ENCODE measurements at places on chromosomes 3 and 15. TPM values are rescaled to one million over a fixed set of nuclear protein-coding genes. Genes with fewer than 3 reads are reported as not detected.
A peak's percentile ranks its signal among the peaks of the same experiment; 100 is the strongest.

GRCh38 chr3:196611761-196612483 lies 27.6 kb upstream of the NRROS start:
- no peaks in the 10 kb centered on the region for H3K36me3 ChIP-seq
- H3K4me3 ChIP-seq: no peak overlapping the region
- H3K4me1 ChIP-seq: peaks cover 31% of the 10 kb centered on the region
- H3K27me3 ChIP-seq: no peaks in the 10 kb centered on the region
- no peak overlapping the region for H3K27ac ChIP-seq

SAXO2 gene
- total RNA-seq: 18.7 TPM

DNA sequence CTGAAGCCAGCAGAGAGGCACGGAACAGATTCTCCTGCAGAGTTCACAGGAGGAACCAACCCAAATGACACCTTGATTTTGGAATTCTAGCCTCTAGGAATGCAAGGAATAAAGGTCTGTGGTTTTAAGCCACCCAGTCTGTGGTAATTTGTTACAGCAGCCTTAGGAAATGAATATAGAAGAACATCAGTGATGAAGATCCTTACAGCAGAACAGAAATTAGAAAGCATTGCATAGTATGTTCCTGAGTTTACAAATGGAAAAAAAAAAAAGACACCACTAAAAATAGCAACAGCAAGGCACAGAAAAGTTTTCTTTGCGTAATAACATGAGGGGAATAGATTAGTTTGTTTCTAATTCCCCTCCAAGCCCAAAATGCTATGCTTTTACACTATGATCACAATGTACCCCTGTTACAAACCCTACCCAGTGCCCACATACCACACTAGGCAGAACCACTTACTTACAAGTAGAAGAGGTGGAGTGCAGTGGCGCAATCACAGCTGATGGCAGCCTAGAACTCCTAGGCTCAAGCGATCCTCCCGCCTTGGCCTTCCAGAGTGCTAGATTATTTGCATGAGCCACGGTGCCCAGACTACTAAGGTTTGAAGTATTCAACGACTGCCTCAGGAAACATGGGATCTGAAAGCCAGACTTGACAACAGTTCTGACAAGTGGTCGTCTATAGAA lies 84.3 kb downstream of the SHQ1 start:
- H3K27ac ChIP-seq: no peak overlapping the region
- peaks cover 5% of the 10 kb centered on the region for H3K36me3 ChIP-seq
- H3K4me3 ChIP-seq: no peak overlapping the region
- no peak for DNase-seq

NRG4 gene
- not detected for total RNA-seq

TMEM207 gene
- not detected for total RNA-seq

- peaks cover 69% of the 10 kb centered on the region for H3K36me3 ChIP-seq
- H3K27ac ChIP-seq: no peak overlapping the region
- DNase-seq: no peak
- no peak overlapping the region for H3K4me3 ChIP-seq
- H3K27me3 ChIP-seq: no peaks in the 10 kb centered on the region
Measured at GRCh38 chr15:75360391-75360790, 8.0 kb downstream of the MAN2C1 start.

DNA sequence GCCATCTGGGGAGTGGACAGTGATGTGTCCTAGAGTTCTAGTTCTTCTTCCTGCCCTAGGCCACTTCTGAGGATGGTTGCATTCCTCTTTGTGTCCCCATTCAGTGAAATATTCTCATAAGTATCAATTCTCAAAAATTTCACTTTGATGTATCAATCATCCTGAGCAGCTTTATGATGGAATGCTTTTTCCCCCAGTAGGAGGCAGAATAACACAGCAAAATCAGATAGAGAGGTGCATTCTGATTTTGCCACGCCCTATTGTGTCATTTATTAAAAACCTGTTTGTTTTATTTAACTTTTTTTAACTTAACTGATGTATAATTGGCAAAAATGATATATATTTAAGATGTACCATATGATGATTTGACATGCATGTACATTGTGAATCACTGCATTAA lies 656.0 kb upstream of the GRM7 start:
- H3K36me3 ChIP-seq: no peaks in the 10 kb centered on the region
- no peaks in the 10 kb centered on the region for H3K27me3 ChIP-seq
- no peak overlapping the region for H3K4me3 ChIP-seq
- no peak for DNase-seq
- H3K27ac ChIP-seq: no peak overlapping the region

DNA sequence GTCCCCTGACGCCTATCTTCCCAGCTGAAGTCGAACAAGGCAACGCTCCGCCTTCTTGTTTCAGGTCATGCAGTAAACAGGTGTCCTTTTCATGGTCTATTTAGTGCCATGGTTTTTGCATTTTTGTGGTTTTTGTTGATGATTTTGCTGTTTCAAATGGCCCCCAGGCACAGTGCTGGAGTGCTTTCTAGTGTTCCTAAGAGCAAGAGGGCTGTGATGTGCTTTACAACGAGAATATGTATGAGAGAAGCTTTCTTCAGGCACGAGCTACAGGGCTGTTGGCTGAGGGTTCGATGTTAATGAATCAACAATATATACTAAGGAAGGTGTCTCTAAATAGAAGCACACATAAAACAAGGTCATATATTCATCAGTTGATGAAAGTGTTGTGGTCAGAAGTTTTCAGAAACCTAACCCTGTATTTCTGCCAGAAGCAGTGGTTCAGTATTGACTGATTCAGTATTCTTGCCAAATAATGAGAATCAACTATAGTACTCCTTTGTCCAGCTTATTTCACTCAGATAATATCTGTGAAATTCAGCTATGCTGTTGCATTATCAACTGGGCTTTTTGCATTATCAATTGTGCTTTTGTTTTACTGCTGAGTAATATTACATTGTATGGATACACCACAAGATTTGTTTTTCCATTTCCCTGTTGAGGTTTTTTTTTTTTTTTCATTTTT lies 18.5 kb downstream of the LIMD1 start:
- no peak for DNase-seq
- peaks cover 6% of the 10 kb centered on the region for H3K36me3 ChIP-seq
- H3K27me3 ChIP-seq: no peaks in the 10 kb centered on the region
- H3K4me3 ChIP-seq: no peak overlapping the region
- H3K4me1 ChIP-seq: peaks cover 54% of the 10 kb centered on the region

DNA sequence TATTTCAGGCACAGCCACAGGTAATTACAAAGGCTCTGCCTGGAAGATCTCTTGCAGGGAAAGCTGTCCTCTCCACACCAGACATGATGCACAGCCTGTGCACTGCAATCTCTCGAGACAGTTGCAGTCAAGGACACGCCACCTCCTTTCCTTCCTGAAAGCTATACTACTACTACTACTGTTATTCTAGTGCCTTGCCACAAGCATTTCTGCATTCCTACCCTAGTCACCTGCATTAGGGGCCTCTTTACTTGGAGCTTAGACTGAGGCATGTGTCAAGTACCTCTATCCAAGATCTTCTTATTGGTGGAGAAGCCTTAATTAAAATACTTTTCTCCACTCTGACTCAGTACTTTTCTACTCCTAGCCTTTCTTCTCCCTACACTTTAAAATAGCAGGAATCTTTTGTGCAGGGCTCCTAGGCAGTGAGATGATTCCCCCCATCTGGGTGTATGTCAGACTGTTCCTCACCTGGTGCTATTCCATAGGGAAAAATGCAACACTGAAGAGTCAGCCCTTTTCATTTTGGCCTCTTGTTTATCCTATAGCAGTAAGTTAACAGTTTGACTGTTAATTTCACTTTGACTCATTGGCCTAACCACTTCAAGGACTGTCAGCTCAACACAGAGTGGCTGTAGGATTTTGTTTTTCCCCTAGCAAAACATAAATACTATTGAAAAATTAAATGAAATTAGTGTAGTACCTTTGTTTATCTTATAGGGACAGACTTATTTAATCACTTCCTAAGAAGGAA lies 78.9 kb downstream of the ESYT3 start:
- DNase-seq: no peak
- no peaks in the 10 kb centered on the region for H3K27me3 ChIP-seq
- peaks cover 13% of the 10 kb centered on the region for H3K36me3 ChIP-seq
- no peaks in the 10 kb centered on the region for H3K4me1 ChIP-seq
- no peak overlapping the region for H3K27ac ChIP-seq
- no peak overlapping the region for H3K4me3 ChIP-seq

GRCh38 chr3:4380013-4380412 lies 76.8 kb downstream of the SETMAR start:
- H3K27ac ChIP-seq: no peak overlapping the region
- H3K27me3 ChIP-seq: no peaks in the 10 kb centered on the region
- peaks cover 16% of the 10 kb centered on the region for H3K36me3 ChIP-seq
- H3K4me3 ChIP-seq: no peak overlapping the region
- no peak for DNase-seq
- no peaks in the 10 kb centered on the region for H3K4me1 ChIP-seq

MRPS22 gene
- total RNA-seq: 41.5 TPM

DNA sequence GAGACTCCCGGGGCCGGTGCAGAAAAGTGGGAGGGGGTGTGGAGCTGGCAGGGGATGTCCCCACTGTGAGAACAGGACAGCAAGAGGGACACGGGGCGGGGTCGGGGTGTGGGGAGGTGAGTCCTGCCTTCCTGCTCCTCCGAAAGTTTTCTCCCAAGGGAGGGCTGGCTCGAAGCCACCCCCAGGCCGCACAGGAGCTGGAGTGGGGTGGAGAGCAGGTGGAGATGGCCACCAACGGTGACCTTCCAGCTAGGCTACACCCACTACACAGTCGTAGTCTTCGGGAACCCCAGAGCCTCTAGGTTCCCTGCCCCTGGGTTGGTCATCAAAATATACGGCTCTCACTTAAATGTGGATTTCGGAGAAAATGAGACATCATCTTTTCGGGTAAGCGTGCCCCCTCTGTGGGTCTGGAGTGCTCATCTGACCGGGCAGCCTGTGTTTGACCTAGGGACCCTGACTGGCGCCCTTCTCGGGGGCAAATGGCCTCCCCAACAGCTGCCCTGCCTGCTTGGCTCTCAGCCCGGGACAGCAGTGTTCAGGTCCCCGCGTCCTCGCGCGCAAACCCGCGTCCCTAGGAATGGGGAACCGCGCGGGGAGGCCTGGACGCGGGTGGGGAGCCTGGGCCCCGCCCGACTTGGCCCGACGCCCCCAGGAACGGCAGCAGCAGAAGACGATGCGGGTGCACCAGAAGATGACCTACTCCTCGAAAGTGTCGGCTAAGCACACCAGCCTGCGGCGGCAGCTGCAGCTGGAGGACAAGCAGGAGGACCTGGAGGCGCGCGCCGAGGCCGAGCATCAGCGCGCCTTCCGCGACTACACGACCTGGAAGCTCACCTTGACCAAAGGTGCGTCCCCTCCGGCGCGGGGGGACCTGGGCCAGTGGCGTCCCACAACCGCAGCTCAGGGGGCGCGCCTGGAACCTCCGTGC lies 21.2 kb downstream of the CFAP100 start:
- H3K4me3 ChIP-seq: no peak overlapping the region
- no peaks in the 10 kb centered on the region for H3K4me1 ChIP-seq
- DNase-seq: peak; percentile 23
- no peaks in the 10 kb centered on the region for H3K36me3 ChIP-seq
- H3K27me3 ChIP-seq: peaks cover 75% of the 10 kb centered on the region

GRCh38 chr3:172397716-172398405 lies 50.4 kb downstream of the GHSR start:
- DNase-seq: no peak
- no peaks in the 10 kb centered on the region for H3K27me3 ChIP-seq
- H3K4me3 ChIP-seq: no peak overlapping the region
- H3K4me1 ChIP-seq: no peaks in the 10 kb centered on the region
- no peak overlapping the region for H3K27ac ChIP-seq
- no peaks in the 10 kb centered on the region for H3K36me3 ChIP-seq

GRCh38 chr3:182041668-182042291 lies 330.1 kb downstream of the SOX2 start:
- H3K4me3 ChIP-seq: no peak overlapping the region
- H3K4me1 ChIP-seq: no peaks in the 10 kb centered on the region
- peak; percentile 28 for DNase-seq
- no peaks in the 10 kb centered on the region for H3K27me3 ChIP-seq

GRCh38 chr3:102400142-102400541 lies 34.7 kb upstream of the ZPLD1 start:
- H3K27me3 ChIP-seq: no peaks in the 10 kb centered on the region
- no peak overlapping the region for H3K27ac ChIP-seq
- no peak for DNase-seq
- H3K4me1 ChIP-seq: no peaks in the 10 kb centered on the region

DNA sequence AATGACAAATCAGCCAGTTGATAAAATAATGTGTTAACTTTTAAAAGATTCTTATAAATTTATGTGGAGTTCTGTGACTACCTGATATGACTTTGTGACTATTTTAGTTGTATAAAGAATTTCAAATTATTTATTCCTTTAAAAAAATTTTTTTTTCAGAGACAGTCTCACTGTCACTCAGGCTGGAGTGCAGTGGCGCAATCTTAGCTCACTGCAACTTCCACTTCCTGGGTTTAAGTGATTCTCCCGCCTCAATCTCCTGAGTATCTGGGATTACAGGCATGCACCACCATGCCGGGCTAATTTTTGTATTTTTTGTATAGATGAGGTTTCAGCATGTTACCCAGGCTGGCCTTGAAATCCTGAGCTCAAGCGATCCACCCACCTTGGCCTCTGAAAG lies 48.5 kb downstream of the MBNL1 start:
- DNase-seq: no peak
- H3K36me3 ChIP-seq: no peaks in the 10 kb centered on the region
- no peaks in the 10 kb centered on the region for H3K27me3 ChIP-seq
- H3K27ac ChIP-seq: no peak overlapping the region

DNA sequence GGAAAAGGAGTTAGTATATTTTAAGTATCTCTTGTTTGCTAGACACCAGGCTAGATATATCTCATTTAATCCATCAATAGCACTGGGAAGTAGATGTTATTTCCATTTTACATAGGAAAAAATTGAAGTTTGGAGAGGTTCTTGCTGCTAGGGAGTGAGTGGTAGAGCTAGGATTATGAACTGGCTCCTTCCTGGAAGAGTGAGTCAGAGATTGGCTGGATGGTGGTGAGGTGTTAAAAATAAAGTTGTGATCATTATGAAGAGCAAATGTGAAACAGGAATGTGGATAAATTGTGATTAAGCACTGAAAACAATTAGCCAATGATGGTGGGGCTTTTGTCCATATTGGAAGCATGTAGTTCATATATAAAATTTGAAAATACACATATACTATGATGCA lies 234.2 kb downstream of the WNT5A start:
- H3K27ac ChIP-seq: no peak overlapping the region
- no peak overlapping the region for H3K4me3 ChIP-seq
- H3K27me3 ChIP-seq: no peaks in the 10 kb centered on the region
- DNase-seq: no peak

- H3K27me3 ChIP-seq: no peaks in the 10 kb centered on the region
- peak; percentile 19 for DNase-seq
- no peak overlapping the region for H3K4me3 ChIP-seq
- H3K36me3 ChIP-seq: no peaks in the 10 kb centered on the region
Measured at GRCh38 chr3:16945330-16945729, 60.6 kb downstream of the PLCL2 start.

SUSD5 gene
- total RNA-seq: not detected

DNA sequence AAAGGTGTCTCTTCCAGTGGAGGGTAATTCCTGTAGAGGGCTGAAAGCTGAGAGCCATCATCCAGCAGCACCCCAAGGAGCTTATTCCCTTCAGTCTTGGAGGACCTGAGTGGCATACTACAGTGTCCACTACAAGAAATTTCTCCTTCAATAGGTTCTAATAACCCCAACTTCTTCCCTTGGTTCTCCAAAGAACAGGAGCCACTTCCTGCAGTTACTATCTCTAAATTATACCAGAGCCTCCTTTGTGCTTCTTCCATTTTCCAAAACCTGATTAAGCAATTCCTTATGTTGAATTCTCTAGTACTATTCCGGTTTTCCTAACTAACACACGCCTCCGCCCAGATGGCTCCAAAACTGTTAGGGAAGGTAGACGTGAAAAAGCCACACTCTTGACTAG lies 50.4 kb downstream of the DCLK3 start:
- no peaks in the 10 kb centered on the region for H3K36me3 ChIP-seq
- no peaks in the 10 kb centered on the region for H3K4me1 ChIP-seq
- no peak overlapping the region for H3K4me3 ChIP-seq
- DNase-seq: no peak
